ENCODE measurements at places on chromosomes 2 and 18.

GRCh38 chr2:180015951-180016709 lies 9.0 kb upstream of the CWC22 start:
- peak; percentile 26 for DNase-seq

- no peak for DNase-seq
Measured at GRCh38 chr2:11550302-11550701, 16.5 kb downstream of the GREB1 start.

DNA sequence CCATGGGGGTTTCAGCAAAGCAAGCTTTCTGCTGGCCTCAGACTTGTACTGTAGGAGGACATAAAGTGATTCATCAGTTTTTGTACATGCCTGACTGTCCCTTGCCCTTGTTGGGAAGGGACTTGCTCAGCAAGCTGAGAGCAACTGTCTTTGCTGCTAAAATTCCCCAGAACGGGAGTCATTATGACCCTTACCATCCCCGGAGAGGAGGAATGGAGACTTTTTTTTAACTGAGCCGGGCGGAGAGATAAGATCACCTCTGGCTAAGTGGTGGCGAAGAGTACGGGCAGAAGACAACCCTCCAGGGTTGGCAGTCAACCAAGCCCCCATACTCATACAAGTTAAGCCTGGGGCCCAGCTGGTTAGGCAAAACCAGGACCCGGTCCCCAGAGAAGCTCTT lies 20.4 kb upstream of the NAGK start:
- DNase-seq: no peak

- no peak for DNase-seq
Measured at GRCh38 chr2:94622113-94622618, 249.1 kb upstream of the TEKT4 start.

GRCh38 chr2:100052650-100053049 lies 89.7 kb downstream of the AFF3 start:
- DNase-seq: no peak

DNA sequence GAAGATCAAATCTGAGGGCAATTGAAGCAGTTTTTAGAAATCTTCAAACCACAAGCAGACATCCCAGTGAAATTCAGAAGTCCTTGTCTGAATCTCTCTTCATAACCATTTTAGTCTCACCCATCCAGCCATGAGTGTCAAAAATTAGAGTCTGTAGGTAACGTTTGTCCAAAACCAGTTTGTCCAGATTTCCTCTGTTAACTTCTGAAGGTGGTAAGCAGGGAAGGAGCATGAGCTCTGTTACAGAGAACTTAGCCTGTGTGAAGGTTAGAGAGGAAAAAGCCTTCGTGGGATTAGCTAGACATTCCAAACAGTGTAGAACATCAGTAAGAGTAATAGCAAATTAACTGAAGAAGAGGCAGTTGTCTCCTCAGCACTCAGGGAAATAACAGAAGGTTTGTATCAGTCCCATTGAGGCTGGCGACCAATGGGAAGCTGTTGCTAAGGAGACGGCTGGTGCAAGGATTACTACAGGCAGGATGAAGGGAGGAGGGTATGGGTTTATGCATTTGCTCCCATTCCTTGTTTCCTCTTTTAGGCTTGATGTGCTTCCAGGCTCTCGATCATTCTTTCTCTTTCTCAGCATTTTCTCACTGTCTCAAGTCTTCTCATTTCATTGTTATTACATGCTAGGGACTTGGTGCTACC lies 8.7 kb upstream of the GPR155 start:
- no peak for DNase-seq

- no peak for DNase-seq
Measured at GRCh38 chr2:57146951-57147350, 899.7 kb upstream of the VRK2 start.

DNA sequence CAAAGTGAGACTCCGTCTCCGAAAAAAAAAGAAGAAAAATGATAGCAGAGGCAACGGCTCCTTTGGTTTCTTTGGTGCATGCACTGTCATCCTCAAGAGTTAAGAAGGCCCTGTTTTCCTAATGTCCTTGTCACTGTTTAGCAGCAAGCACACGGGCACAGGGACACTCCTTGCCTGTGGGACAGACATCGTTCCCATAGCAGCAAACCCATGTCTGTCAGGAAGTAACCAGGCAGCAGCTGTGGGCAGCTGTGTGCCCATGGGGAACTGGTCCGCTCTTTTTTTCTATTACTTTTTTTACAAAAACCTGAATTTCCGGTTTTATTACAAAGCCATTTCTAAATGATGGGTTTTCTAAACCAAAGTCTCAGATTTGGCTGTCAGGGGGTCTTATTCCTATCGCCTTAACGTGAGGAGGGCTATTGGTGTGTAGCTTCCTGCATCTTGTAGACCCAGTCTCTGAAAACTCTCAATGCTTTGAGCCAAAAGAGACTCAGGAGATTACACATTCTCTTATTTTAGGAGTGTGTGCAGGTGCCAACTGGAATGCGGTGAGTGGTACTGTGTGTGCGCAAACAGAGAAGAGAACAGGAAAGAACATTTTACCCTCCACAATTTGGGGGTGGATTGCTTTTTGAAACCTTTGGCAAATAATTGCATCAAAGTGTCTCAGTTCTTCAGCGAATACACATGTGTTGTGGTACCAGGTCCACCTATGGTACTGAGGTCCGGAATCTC lies 109.6 kb downstream of the COLEC12 start:
- DNase-seq: no peak

- DNase-seq: peak; percentile 12
Measured at GRCh38 chr18:6294148-6294784, 120.4 kb downstream of the L3MBTL4 start.

DNA sequence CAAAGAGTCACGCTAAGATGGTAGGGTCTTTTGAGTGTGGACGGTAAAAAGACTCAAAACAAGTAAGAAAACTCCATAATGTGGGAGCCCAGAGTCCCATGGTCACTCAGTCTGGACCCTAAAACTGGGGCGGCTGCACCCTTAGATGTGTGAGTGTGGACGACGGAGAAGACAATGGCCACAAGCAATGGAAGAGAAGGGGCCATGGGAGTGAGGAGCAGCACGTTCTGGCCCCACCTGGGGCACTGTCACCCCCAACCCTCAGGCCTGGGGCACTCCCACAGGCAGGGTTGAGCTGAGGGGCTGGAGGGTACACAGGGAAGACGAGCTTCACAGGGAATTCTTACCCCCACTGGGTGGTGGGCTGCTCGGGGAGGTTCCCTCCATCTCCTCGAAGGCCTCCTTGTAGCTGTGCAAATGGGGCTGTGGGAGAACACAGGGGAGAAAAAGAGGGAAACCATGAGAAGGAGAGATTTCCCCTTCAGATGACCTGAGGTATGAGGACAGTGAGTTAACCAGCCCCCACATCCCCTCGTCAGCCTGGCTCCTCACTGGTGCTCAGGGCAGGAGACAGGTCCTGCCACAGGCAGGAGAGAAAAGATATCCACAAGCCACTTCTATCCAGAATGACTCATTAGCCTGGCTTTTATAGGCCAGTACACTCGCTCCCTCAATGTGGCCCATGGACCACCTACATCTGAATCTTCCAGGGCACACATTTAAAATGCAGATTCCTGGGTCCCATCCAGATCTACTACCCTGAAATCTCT lies 167.9 kb downstream of the TNS1 start:
- DNase-seq: peak; percentile 11

- DNase-seq: no peak
Measured at GRCh38 chr2:226057914-226058313, 658.4 kb downstream of the NYAP2 start.

DNA sequence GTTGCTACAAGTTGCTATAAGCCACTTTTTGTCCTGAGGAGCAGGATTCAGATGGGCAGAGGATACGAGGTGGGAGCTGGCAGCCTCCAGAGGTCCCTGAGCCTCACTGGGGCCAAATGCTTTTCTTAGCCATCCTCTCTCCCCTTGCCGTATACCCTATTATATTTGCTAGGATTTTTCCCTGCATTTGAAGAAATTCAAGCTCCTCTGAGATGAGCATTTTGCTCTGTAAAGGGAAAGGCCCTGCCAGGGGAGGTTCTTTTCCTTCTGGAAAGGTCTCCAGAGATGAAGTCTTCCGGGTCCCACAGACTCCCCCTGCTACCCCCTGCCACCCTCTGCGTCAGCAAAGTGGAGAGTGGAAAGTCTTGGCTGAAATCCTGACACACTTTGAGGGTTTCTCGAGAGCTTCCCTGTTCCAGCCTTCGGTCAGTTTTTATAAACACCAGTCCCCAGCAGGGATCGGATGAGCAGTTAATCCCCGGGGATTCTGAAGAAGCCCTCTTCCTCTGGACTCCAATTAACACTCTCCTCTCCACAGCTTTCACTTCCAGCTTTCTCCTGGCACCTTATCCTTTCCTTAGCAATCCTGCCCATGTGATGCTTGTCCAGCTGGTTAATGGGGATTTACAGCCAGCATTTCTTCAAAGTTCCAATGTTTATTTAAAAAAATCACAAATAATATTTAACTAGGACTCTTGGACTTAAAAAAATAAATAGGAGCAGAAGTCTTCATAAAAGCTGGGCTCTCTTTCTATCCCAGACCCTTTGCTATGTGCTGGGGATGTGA lies 13.1 kb downstream of the CYRIA start:
- DNase-seq: no peak

DNA sequence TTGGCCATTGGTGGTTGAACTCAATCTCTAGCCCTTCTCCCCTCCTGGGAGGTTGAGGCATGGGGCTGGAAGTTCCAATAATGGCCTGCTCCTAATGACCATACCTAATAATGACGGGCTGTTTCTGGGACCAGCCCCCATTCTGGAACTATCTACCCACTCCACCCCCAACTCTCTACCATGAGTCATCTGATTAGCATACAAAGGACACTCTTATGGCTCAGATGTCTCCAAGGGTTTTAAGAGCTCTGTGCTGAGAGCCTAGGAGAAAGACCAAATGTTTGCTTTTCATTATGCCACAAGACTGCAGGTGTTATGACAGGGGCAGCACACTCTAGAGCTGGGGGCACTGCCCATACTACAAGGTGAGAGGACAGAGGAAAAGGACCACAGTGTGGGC lies 137.0 kb upstream of the NCKAP5 start:
- no peak for DNase-seq

GRCh38 chr2:110802208-110802932 lies 70.0 kb downstream of the ACOXL start:
- no peak for DNase-seq

DNA sequence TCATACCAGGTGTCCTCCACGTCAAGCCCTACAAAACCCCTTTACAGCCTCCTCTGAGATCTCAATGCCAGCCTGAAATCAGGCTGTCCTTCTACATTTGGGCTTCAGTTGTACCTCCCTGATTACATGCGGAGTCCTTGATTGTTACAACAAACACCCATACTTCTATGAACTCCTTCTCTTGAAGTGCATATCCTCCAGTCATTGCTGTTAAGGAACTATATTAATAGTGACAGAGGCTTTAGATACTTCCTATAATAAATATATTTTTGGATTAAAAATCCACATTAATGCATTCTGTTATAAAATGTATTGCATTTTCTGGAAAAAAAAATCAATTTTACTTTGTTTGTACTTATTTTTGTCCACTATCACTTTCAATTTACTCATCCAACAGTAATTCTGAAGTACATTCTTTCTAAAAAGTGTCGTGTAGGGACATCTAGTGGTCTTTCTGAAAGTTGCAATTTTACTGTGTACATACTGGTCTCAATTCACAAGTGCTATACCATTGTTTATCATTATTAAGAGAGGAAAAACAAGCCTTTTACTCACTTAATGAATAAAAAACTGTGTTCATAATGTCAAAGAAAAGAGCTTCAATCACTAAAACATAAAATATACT lies 316.4 kb downstream of the DSEL start:
- peak; percentile 24 for DNase-seq

GRCh38 chr18:55007602-55008001 lies 48.3 kb upstream of the CCDC68 start:
- DNase-seq: no peak

GRCh38 chr2:148049284-148049683 lies 28.4 kb downstream of the MBD5 start:
- no peak for DNase-seq

DNA sequence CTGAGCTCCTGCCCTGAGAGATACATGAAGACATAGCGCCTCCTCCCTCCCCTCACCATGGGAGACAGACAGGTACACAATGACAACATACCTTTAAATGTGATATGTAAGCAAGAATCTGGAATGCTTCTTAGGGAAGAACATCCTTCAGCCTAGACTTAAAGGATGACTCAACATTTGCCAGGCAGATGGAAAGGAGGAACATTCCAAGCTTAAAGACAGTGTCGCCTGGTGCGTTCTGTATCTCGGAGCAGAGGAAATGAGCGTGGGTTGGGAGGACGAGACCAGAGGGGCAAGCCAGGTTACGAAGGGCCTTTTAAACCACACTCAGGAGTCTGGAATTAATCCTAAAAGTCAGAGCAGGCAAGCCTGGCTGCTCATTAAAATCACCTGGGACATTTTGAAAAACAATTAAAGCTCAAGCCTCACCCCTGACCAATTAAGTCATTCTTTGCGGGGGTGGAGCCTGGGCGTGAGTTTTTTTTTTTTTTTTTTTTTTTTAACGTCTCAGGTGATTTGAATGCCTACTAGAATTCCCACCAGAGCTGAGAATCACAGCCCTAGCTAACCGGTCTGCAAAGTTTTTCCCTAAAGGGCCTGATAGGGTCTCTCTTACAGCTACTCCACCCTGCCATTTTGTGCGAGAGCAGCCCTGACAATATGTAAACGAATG lies 131.2 kb upstream of the SEC11C start:
- peak; percentile 48 for DNase-seq

DNA sequence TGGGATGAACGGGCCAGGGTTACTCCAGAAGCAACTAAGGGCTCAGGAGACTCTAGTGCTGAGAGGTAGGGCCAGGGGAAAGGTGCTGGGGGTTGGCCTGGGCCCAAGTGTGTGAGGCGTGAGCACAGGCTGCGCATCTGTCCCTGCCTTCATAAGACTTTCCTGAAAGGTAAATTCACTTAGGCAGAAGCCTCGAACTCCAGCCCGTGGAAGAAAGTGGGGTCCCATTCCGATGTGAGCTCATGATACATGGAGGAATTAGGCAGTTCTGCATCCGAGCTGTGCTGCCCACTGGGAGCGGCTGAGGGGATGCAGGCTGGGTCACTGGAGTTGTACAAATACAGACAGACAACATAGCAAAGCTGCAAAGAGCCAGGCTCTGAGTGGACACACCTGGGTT lies 16.2 kb downstream of the PARD6G start:
- no peak for DNase-seq

- no peak for DNase-seq
Measured at GRCh38 chr2:59449274-59449673, 1104.2 kb downstream of the BCL11A start.

GRCh38 chr2:27263287-27264252 lies 723 bp upstream of the SLC30A3 start:
- no peak for DNase-seq

GRCh38 chr18:68466672-68467071 lies 248.2 kb downstream of the TMX3 start:
- no peak for DNase-seq
